Spleen (tissue), 13 donors: ENCODE measurements at places on chromosomes 5 and 9. TPM values are rescaled to one million over a fixed set of nuclear protein-coding genes. Genes with fewer than 3 reads are reported as not detected.

GRCh38 chr5:134252671-134253070 is 26.8 kb upstream of the PPP2CA start:
- no peak for DNase-seq

DNA sequence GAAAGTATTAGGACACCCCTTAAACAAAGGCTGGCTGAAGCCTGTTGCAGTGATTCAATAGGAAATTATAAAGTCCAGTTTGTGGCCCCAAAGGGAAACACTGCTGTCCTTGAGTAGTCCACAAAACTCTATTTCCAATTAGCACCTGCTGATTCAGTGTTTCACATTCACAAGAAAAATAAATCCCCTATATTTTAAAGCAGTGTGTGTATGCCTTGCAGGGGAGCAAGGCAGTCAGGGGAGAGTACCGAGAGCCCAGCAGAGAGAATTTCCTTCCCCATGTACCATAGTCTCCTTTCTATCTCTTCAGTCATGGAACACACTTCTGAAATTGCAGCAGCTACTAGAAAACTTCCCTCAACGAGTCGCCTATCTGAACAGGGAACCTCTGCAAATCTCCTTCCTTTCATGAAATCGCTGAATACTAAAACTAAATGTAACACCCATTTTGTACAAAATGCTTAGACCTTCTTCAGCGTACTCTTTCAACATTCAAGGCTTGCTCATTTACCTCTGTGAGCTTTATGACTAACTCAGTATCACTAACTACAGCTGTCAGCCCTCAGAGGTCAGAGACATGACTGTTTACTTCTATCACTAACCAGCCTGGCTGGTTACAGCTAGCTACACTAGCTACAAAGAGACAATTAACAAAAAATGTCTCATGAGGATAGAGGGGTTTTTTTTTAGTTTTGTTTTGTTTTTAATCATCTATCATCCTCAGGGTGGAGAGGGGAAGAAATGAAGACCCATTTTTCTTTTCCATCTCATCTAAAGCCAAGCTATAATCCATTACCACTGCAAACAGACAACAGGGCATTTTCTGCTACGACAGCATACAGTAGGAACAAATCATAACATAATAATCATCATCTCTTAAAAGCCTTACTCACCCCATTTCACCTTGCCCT is 188.7 kb downstream of the EBF1 start:
- DNase-seq: no peak

- DNase-seq: no peak
Observed at GRCh38 chr9:119334745-119335144, 34.5 kb downstream of the BRINP1 start.

GRCh38 chr5:170266570-170267381 is 30.8 kb downstream of the LCP2 start:
- no peak for DNase-seq

DNA sequence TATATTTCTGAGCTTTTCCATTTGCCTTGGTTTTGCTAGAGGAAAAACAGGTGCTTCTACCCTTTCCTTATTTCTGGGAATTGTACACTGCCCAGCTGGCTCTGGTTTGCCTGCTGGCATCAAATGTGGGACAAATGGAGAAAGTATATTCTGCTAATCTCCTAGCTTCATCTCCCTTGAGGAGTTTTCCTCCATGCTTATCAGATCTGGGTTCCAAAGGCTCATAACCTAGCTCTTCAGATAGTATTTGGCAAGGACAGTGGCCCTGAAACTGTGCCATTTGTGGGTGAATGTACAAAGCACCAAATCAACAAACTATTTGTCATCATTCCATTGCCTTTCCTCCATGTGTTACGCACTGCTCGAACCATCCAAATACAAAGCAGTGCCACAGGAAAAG is 16.2 kb downstream of the PRLR start:
- no peak for DNase-seq

DNA sequence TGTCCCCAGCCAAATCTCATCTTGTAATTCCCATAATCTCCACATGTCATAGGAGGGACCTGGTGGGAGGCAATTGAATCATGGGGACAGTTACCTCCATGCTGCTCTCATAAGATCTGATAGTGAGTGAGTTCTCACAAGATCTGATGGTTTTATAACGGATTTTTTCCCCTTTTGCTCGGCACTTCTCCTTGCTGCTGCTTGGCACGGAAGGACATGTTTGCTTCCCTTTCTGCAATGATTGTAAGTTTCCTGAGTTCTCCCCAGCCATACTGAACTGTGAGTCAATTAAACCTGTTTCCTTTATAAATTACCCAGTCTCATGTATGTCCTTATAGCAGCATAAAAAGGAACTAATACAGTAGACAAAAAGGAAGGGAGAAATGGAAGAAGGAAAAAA is 76.7 kb upstream of the CCNG1 start:
- DNase-seq: no peak

DNA sequence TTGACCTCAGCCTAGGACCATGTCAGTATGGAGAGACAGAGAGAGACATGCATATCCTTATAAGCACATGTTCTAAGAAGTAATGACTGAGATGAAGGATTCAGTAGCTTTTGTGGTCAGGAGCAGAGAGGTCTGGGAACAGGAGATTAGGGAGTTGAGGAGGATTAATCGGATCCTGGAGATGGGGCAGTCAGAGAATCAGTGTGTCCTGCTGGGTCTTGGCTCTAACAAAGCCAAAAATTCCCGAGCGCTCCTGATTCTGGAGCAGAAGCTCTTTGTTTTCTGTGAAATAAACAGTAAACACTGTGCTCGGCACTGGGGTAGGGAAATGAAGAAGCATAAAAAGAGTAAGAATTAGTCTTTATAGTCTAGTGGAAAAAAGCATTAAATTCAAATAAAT is 520.0 kb upstream of the CLINT1 start:
- DNase-seq: no peak

DNA sequence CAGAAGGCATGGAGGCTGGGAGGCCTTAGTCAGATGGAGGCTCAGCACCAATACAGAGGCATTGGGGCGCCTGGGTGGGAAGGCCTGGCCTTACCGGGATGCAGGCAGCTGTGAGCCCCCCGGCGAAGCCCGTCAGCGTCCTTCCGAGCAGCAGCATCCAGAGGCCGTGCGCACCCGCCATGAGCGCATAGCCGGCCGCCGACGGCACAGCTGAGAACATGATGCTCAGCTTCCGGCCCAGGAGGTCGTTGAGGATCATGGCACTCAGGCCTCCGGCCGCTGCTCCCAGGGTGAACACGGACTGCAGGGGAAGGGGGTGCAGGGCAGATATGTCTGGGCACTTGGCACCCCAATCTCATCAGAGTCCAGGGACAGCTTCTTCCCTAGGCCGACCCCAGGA is 2.0 kb downstream of the SLC2A6 start:
- DNase-seq: no peak

DNA sequence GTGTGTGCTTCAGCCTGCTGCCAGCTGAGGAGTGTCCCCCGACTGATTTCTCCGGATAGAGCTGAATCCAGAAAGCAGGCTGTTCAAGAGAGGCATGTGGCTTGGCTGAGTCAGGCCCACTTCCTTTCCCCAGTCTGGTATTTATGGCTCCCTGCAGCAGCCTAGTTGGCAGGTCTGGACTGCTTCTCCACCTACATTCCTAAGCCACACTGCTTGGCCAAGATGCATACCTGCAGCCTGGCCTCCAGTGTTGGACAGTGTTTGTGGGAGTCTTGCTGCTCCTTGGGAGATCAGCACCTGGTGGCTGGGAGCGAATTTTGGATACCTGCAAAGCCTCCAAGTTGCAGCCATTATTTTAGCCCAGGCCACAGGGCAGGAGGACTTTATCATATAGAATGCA is 670.8 kb downstream of the ACTL7B start:
- DNase-seq: no peak

- no peak for DNase-seq
Observed at GRCh38 chr5:81779916-81780266, 29.0 kb upstream of the SSBP2 start.

CCDC192 gene
- total RNA-seq: not detected

NR5A1 gene
- total RNA-seq: 204 TPM
